ENCODE measurements at places on chromosomes 1 and 21.

DNA sequence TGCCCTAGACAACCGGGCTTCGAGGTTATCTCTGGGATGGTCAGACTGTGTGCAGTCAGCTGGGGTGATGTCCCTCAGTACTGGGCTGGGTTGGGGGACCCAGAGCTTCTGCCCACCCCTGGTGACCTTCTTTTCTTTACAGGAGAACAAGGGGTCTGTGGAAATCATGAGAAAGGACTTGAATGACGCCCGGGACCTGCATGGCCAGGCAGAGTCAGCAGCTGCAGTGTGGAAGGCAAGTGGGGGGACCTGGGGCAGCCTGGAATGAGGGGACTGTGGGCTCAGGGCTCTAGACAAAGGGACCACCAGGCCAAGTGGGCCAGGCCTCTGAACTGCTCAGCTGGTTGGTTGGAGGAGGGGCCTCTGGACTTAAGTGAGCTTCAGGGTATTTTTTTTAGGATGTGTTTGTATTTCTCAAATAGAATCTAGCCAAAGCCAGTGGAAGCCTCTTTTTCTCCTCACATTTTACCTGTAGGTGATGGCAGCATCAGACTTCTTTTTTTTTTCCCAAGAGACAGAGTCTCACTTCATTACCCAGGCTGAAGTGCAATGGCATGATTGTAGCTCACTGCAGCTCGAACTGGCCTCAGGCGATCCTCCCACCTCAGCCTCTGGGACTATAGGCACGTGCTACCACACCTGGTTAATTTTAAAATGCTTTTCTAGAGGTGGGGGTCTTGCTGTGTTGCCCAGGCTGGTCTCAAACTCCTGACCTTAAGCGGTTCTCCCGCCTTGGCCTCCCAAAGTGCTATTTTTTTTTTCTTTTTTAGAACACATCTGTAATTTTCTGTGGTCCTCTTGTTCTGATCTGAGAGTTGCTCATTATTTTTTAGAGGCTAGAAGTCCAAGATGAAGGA is 1.9 kb downstream of the RNF187 start:
- no peak for DNase-seq

DNA sequence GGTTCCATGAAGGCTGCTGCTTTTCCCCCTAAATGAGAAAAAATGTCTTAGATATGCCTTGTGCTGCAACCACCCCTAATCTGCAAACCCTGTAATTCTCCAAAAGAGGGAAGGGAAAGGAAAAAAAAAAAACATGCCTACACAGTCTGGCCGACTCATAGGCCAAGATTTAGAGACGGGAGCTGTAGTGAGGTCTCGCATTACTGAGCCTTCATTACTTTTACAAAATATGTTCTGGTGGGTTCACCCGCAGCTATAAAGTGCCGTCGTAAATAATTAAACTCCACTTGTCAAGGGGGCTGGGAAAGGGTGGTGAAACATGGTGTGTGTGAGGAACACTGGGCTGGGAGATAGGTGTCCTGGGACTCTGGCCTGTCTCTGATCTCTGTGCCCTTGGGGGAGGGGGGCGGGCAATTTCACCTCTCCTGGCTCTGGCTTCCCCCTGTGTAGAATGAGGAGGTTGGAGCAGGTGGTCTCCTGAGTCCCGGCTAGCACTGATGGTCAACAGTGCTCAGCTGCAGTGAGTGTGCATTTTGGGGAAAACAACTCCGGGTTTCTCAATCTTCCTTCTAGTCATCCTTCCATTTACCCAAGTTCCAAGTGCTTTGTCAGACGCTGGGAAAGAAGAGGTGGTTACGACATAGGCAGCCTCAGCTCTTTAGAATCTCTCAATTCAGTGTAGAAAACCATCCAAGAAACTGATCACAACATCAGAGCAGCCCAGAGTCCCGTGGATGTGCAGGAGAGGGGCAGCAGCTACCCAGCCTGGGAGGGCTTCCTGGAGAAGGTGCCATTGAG is 82.3 kb downstream of the ACTL8 start:
- no peak for DNase-seq

DNA sequence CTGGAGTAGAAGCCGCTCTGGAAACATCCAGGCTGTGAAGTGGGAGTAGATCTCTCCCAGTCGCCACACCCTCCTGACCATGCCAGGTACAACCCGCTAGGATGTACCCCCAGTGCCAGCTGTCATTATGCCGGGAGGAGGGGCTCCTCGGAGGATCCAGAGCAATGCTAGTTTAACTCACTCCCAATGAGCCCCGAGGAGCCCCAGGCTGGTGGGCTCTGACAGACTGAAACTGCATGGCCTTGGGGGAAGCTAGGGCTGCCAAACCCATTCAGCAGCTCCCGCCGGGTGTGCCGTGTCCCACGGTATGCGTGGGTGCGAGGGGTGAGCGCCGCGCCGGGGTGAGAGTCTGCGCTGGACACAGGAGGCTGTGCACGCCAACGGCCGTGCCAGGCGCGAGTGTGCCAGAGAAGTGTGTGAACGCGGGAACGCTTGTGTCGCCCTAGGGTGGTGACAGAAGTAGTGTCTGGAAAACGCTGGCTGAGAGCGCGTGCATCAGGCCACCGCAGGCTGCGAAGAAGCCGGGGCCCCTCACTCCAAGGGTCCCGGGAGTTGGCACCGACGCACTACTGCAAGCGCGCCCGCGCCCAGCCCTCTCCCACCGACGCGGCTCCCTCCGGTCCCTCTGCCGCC is 177.1 kb upstream of the EDN2 start:
- peak; percentile 23 for DNase-seq

- peak; percentile 64 for DNase-seq
Observed at GRCh38 chr1:241985787-241986186, 13.1 kb downstream of the MAP1LC3C start.

GRCh38 chr1:184223216-184223615 is 163.6 kb upstream of the C1orf21 start:
- no peak for DNase-seq

GRCh38 chr21:29676395-29676794 is 263.4 kb downstream of the GRIK1 start:
- DNase-seq = no peak
